NCI-H526 (cell line): ENCODE measurements at places on chromosomes 1 and 21.
A peak's percentile ranks its signal among the peaks of the same experiment; 100 is the strongest.

- no peak for DNase-seq
These were observed 44.7 kb downstream of the CDC42BPA start for GRCh38 chr1:227273557-227273956.

GRCh38 chr1:168585937-168586336 lies 9.5 kb downstream of the XCL1 start:
- DNase-seq, result no peak

GRCh38 chr1:93675931-93676330 lies 5.7 kb downstream of the BCAR3 start:
- DNase-seq, result no peak

GRCh38 chr21:41864311-41865001 lies 14.7 kb downstream of the PRDM15 start:
- no peak for DNase-seq

- DNase-seq, result no peak
These were observed 126.5 kb downstream of the CAPN8 start for GRCh38 chr1:223538981-223539380.

GRCh38 chr1:202728951-202729350 lies 18.7 kb upstream of the SYT2 start:
- no peak for DNase-seq

DNA sequence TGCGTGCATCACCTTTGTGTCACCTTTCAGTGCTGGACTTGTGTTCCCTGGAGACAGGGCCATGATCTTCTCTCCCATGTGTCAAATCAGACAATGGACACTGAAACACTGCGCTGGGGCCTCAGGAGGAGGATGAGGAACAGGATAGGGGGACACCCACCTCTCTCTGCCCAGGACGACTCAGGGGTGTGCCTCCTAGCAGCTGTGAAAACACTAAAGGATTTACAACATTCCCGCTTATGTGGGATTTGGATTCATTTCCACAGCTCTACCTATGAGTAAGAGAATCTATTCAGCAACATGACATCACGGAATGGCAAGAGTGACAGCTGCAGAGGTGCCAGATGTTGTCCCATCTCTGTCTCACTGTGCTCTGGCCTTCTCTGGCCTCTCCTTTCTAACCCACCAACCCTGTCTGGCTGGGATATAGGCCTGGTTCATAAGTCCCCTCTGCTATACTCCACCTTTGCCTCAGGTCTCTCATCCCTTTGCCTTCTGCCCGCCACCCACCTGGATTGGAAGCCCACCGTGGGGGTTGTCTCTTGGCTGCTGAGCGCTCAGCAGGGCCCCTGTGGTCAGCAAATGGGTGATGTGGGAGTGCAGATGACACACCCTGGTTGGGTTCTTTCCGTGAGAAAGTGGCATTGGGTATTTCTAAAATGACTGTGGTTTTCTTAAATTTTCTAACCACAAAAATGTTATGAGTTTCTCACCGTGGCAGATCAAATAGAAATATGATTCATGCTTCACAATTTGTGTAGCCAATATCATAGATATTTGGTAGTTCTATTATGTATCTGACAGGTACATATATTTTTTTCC lies 47.1 kb upstream of the TLR5 start:
- DNase-seq, result no peak

- DNase-seq, result peak; percentile 69
These were observed 39.2 kb downstream of the HLX start for GRCh38 chr1:220918285-220918951.

GRCh38 chr1:38608202-38608864 lies 251.2 kb downstream of the RRAGC start:
- DNase-seq, result peak; percentile 82

GRCh38 chr1:232218955-232219865 lies 410.7 kb downstream of the SIPA1L2 start:
- no peak for DNase-seq

DNA sequence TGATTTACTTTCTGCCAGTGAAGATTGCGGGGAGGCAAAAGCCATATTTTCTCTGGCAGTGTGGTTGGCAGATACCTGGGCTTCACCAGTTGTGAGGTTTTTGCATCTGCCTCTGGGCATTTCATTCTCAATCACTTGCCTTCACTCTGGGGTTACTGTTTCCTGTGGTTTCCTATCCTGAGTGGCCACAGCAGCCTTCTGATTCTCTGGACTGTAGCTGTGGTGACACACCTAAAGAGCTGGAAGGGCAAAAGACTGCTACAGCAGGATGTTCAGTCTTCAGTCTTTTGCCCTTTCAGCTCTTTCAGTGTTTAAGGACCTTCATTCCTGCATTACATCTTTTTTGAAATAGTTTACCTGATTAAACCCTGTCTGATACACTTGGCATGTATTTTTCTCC lies 50.5 kb upstream of the GPR52 start:
- DNase-seq, result no peak

DNA sequence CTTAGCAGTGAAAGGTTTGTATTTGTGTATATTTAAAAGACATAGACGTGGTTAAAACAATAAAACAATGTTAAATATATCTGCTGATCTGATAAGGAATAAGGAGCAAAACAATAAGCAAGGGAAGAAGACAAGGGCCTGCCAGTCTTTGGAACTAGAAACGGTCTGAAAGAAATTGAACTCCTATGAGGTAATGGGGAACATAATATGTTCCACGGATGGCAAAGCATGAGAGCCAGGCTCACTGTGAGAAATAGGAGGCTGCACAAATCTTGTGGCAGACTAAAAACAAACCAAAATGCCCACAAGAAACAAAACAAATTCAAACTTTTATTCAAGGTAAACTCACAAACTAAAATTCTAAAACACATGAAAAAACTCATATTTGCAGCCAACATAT lies 150.5 kb downstream of the NTMT2 start:
- DNase-seq, result no peak

DNA sequence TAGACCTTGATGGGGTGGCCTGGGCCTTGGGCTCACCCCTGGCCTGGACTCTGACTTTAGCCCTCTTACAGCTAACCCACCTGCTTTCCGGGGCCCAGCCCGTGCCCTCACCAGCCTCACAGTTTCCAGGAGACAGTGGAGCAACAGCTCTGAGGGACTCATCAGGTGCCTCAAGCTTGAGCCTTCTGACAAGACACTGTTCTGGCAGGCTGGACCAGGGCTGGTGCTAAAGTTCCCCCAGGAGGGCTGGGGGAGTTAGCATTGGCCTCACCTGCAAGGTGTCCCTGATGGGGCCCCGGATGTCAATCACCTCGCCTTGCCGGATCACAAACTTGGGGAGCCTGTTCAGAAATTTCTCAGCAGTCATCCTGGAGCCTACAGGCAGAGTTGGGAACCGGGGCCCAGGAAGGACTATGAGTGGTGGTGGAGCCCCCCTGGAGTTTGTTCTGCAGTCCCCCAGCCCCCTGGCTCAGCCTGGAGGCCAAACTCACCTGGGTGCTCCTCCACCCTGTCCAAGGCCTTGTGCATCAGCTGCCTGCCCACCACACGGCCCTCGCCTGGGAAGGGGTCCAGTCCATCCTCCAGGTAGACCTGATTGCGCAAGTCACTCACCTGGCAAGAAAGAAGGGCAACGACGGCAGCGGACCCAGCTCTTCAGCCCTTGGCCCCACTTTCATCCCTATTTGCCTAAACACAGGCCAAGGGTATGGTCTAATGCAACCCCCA lies 4.1 kb downstream of the SH3BGRL3 start:
- no peak for DNase-seq

- peak; percentile 52 for DNase-seq
These were observed 67.3 kb upstream of the AKT3 start for GRCh38 chr1:243917177-243917862.

DNA sequence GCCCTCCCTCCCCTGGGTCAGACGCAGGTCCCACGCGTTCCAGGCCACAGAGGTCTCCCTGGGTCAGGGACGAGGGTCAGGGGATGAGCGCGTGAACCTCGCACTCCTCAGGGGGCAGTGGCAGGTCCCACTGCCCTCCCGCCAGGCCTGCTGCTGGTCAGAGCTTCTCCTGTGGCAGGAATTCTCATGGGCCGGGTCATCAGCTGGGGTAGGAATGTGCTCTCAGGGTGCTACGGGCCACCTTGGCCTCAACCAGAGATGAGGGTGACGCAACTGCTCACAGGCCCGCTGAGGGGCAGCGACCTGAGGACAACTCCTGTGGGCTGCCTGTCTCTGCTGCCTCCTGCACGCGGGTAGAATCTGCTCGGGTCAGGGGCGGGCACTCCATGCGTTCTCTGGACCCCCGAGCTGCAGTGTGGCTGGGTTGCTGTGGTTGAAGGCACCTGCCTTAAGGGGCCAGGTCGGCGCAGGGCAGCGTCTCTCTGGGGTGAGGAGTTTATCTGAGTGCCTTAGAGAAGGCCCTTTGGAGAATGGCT lies 128.8 kb downstream of the PRDM16 start:
- no peak for DNase-seq

GRCh38 chr1:2571348-2571747 lies 15.2 kb downstream of the TNFRSF14 start:
- no peak for DNase-seq

GRCh38 chr1:41514381-41514780 lies 29.9 kb upstream of the EDN2 start:
- DNase-seq, result no peak

DNA sequence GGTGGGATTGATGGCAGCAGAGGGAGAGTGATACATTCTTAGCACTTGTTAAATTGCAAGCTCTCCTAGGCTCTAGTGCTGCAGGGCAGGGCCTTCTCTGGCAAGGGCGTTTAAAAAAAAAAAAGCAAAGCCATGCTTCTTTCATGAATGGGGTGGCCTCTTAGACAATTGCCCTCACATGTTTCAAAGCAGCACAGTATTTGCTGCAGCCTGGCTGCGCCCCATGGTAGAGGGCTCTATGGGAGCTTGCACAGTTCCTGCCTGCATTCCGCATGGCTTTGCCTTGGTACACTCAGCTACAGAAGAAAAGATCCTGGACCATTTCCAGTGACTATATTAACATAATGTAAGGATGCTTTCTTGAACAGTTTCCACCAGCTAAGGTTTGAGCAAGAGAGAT lies 267.2 kb downstream of the ZNF648 start:
- DNase-seq, result no peak

- DNase-seq, result no peak
These were observed 150.8 kb downstream of the CAMTA1 start for GRCh38 chr1:6935911-6936690.

- no peak for DNase-seq
These were observed 241.6 kb downstream of the PTPRC start for GRCh38 chr1:198880397-198880796.

- no peak for DNase-seq
These were observed 10.1 kb downstream of the EPHA2 start for GRCh38 chr1:16145662-16146278.

DNA sequence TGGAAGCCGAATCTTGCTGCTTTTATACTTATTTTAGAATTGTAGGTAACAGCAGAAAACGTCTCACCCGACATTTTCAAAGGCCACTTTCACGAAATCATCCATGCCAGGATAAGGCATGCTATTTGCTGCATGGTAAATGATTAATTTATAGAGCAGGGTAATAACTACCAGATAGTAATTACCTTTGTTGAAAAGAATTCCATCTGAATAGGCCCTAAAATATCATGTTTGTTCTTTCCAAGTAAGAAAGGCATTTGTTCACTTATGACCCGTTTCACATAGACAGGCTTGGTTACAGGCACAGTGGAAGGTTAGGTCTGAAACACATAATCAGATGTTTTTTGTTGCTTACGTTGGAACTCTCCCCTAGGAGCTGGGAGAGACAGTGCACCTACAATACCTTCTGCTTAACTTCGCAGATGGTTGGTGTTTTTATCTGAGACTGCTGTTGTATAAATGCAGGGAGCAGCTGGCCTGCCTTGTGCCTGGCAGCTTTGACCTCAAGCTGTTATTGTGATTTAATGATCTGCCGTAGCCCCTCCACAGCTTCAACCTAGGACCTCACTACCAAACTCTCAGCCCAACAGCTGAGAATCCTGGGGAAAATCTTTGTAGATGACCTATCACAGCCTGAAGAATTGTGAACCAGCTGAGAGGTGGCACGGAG lies 1.6 kb downstream of the SLC44A3 start:
- DNase-seq, result peak; percentile 59

DNA sequence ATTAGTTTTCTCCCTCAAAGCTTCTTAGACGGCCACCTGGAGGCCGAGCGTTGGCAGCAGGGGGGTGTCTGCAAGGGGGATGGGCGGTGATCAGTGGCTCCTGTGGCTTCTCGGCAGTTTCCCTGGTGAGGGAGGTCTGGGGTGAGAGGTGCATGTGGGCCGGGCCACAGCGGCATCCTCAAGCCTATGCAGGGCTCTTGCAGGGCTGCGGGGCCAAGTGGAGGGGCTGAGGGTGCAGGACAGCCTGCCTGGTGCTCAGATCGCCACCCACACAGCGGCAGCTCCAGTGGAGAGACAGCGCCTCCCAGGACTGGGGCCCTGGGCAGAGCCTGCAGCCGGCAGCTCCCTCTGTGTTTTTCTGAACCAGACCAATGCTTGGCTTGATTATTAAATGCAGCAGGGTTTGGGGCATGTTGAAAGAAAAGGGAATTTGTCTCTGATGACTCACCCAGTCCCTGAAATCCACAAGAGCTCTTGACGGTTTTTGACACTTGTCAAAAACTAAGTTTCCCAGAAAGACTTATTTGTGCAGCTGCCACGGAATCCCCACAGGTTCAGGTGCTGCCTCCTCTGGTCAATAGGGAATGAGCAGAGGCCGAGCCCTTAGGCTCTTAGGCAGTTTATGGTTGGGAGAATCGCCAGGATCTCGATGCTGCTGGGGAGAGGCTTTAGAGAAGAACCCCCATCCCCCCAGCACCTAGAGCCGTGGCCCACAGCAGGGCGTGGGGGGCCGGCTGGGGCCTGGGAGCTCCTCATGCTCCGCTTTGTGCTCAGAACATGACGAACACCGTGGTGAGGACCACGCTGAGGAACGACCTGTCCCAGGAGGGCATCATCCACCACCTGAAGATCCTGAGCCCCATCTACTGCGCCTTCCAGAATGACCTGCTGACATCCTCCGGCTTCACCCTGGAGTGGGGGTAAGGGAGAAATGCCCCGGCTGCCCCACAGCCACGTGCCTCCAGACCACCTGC lies 54.7 kb downstream of the UMODL1 start:
- DNase-seq, result no peak

DNA sequence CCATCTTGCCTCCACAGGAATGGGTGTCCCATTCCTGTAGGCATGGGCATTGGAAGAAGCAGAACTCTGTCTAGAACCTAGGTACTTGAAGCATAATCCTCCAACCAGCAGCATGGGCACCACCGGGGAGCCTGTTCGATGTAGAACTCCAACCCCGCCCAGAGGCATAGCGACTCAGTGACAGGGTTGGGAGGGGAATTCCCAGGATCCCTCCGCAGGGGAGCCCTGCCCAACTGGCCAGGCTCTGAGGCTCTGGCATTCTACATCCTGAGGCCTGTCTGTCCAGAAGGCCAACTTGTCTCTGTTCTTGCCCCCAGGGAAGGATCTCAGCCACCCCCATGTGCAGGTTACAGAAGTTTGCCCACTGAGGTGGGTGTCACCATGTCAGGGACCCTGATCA lies 38.2 kb downstream of the CACNA1S start:
- DNase-seq, result no peak

GRCh38 chr1:210384625-210385024 lies 55.9 kb downstream of the HHAT start:
- DNase-seq, result no peak

GRCh38 chr1:168825820-168826219 lies 96.8 kb upstream of the DPT start:
- peak; percentile 29 for DNase-seq

DNA sequence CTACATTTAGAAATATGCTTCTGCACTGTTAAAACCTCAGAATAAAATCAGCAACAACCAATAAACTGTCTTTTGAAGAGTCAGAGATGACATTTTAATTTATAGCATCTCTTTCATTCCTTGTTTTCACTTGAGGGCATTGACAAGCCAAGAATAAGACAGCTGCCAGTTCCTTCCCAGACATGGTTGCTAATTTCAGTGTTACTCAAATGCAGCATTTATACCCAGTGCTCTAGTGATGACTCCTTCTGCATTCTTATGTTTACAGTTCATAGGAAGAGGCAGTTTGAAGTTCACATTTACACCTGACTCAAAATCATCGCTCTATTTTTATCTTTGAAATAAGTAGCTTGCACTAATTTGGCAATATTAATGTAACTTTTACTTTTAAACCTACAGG lies 44.9 kb downstream of the PLA2G4A start:
- peak; percentile 60 for DNase-seq
